ENCODE measurements at places on chromosomes 5 and 9.

DNA sequence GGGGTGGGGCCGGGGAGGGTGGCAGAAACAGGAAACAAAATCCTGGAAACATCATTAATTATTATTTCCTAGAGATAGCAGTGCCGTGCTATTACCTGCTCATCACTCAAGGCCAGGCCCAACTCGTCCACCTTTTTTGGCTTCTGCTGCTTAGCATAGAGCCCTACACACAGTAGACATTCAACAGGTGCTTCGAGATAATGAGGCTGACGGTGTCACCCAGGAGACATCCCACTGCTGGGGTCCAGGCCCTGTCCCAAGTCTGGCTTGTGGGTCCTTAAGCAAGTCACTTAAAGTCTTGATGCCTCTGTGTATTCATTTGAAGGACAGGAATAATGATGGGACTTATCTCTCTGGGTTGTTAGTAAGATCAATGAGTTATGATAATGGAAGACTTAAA lies 506.6 kb downstream of the BNC2 start:
- no peak for DNase-seq

DNA sequence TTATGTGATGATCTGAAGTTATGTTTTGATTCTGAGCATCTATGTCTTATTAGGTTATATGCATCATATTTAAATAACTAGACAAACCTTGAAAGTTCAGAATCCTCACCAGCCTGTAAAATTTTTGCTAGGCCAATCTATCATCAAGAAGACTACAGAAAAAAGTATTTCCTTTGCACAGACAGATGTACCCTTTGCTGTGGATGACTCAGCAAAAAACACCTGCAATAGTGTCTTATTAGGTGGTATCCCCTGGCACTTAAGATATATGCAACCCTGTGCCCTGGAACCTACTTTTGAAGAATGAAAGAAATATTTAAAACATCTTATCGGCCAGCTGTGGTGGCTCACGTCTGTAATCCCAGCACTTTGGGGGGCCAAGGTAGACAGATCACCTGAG lies 130.6 kb downstream of the SLF1 start:
- DNase-seq, result no peak

DNA sequence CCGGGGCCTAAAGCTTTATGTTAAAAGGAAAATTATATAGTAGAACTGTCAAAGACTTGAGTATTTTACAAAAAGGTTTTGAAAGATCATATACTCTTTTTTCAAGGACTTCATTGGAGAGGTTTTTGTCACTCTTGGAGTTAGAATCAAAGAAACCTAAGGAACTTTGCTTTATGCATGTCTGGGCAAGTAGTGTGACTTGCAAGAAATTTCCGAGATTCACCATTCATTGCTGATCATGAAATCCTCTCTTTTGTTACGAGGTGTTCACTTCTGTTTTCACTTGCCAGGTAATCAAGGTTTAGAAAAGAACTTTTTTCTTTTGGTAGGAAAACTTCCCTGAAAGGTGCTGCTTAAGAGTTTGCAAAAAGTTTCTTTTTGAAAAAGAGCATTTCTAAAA lies 64.8 kb downstream of the NUP214 start:
- no peak for DNase-seq

GRCh38 chr5:177317959-177318377 lies 6.3 kb upstream of the MXD3 start:
- peak; percentile 71 for DNase-seq

DNA sequence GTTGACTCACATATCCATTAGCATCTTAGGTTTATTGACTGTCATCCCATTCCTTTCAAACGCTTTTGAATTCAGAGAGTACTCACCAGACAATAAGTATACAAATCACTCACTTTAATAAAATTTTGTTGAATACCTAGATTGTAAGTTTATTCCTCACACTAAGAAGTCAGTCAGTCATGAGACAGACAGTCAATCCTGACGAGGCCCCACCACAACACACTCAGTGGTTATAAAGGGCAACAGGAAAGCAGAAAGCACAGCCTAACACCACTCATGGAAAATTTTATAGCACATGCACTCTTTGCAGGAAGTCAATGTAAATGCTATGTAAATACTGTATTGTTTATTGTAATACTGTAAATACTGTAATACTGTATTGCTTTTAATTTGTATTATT lies 176.3 kb upstream of the PTGER4 start:
- DNase-seq, result no peak

DNA sequence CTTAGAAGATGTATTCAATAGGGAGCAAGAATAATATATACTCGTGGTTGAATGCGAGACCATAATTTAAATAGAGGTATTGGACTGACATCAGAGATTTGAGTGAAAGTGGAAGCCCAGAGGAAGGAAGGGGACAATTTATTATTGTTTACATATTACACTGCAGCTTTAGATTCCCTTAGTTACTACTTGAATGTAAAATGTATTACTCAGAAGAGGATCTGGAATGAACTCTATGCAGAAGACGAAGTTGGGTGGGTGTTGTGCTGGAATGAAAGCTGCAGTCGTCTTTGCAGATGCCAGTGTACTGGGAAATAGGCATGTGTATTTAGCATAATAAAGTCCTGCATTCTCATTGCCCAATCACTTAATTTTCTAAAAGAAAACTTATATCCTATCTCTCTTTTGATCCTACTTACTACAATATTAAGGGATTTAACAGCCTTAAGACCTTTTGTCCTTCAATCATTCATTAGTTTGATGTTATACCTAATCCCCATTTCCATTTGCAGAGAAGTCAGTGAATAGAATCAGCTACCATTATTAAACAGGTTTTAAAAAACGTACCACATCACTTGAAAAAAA lies 570.7 kb upstream of the WWC1 start:
- no peak for DNase-seq
